ENCODE measurements at places on chromosomes 2 and 18.

DNA sequence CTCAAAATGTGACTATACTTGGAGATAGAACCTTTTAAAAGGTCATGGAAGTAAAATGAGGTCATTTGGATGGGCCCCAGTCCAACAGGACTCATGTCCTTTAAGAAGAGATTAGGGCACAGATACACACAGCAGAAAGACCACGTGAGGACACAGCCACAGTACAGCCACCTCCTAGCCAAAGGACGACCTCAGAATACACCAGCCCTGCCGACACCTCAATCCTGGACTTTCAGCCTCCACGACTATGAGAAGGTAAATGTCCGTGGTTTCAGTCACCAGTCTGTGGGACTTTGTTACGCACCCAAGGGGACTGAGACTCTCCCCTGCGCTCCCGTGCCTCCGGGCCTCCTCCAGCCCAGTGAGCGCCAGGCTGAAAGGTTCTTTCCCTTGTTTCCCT lies 30.2 kb upstream of the HPCAL1 start:
- DNase-seq = no peak

DNA sequence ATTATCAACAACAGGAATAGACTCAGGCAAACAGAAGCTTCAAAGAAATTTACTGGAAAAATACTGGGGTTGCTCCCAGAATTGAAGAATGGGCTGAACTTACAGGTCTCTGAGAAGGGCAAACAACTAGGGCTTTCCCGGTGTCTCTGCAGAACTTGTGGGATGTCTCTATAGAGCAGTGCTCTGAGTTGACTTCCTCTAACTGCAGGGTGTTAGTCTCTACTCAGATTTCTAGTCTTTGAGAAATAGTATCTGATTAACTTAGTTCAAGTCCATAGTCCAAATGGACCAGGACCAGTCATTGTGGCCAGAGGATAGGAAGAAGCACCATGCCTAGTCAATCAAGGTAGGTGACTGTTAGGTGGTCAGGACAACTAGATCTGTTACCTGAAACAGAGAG lies 45.8 kb downstream of the LIMS1 start:
- no peak for DNase-seq

DNA sequence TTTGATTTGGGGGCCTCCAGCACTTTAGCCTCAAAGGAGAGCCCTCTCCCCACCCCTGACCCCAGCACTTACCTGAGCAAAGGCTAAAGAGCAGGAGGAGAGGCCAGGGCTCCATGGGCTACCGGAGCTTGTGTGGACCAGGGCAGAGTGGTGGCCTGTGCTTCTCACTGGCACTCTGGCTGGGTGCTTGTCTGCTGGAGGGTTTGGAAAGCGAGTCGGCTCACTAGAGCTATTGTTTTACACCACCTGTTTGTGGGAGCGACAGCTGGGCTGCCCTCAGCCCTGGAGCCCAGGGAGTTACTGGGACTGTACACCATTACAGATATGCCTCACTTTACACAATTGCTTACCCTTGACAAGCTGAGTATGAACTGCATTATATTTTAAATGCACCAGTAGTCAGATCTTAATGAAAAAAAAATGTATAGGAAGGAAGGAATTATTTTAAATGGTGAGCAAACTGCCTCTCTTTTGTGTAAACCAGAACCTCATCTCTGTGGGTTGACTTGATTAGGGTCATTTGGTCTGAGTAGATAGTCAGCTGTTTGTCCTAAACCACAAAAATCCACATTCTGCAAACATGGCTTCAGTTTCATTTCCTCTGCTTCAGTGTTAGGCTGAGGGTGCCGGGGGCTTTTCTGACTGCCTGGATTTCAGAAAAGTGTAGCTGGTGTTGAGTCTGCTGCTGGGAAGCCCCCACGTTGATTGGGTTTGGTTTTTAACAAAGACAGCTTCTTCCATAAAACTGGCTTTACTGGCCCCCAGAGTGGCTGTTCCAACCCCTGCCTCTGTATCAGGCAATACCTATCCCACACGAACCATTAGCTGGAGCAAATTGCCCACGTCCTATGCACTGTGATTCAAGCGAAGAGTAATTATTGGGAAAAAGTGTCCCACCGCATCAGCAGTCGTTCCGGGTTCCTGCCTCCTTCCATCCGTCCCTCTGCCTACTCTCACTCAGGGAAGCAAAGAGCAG lies at the start of gene CHRNA1:
Gene CHRNA1, minus strand, starts transcription at position 193 of the 976 bp plus-strand sequence. Its CDS starts 78 bp downstream, at position 115.
- no peak for DNase-seq

DNA sequence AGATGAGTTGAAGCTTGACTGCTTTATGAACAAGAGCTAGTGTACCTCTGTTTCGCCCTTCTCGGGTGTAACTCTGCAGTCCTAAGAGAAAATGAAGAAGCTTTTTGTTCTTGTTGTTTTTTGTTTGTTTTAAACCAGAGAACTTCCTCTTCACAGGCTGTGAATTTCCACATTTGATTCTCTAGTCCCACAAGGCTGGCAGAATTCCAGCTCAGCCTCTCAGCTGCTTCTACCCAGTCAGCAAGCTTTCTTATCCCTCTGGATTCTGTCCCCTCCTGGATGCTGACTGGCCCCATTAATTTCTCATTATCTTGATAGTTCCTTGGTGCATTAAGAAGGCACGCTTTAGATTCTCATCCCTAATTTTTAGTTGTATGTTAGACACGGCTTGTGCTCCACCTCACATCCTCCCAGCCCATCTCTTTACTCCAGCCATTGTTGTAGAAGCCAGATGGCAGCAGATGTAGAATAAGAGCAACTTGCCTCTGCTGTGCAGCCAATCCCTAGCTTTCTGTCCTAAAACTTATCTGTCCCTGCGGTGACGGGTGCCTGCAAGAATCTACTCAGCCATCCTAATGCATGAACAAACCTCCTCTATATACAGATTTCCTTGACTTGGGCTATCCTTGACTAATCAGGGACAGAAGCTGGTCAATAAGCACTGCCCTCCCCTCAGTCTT lies 12.3 kb upstream of the RESP18 start:
- DNase-seq = no peak

GRCh38 chr2:206800506-206801417 lies 35.4 kb downstream of the FASTKD2 start:
- no peak for DNase-seq

GRCh38 chr2:65432227-65433190 lies at the start of gene SPRED2:
Gene SPRED2 (minus strand): TSS chr2:65432599. CDS start chr2:65431987, 612 bp downstream.
- DNase-seq = no peak

DNA sequence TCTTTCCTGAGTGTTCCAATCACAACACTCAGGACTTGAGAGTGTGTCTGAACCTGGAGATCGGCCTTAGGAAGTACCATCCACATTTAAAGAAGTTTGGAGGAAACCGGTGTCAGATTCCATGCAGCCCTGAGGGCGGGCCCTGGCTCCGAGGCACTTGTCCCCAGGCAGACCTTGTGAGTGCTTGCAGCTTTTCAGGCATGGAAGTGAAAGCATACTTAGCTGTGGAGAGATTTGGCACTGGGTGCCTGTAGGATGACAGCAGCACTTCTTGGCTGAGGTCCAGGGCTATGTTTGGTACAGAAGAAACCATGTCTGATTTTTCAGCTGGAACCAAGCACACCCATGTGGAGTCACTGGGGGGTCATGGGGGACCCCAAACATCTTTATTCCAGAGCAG lies 230.8 kb downstream of the SEPTIN10 start:
- DNase-seq = no peak

- DNase-seq = no peak
Measured at GRCh38 chr2:238294393-238295143, 6.2 kb upstream of the PER2 start.

DNA sequence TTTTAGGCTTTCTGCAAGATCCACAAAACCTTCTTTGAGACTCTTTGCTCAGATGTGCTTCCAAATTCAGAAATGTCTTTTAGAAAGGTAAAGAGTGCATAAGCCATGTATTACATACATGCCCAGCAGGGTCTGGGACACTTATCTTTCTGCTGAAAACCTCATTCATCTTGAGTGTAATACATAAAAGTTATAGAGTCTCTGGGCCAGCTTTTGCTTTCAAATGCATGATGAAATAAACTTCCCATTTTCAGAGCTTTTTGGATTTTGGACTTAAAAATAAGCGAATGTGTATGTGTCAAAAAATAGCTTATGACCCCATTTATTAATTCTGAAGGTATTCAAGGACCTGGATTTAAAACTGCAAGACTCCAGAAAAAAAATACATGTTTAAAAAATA lies 8.0 kb downstream of the CYRIA start:
- DNase-seq = no peak

DNA sequence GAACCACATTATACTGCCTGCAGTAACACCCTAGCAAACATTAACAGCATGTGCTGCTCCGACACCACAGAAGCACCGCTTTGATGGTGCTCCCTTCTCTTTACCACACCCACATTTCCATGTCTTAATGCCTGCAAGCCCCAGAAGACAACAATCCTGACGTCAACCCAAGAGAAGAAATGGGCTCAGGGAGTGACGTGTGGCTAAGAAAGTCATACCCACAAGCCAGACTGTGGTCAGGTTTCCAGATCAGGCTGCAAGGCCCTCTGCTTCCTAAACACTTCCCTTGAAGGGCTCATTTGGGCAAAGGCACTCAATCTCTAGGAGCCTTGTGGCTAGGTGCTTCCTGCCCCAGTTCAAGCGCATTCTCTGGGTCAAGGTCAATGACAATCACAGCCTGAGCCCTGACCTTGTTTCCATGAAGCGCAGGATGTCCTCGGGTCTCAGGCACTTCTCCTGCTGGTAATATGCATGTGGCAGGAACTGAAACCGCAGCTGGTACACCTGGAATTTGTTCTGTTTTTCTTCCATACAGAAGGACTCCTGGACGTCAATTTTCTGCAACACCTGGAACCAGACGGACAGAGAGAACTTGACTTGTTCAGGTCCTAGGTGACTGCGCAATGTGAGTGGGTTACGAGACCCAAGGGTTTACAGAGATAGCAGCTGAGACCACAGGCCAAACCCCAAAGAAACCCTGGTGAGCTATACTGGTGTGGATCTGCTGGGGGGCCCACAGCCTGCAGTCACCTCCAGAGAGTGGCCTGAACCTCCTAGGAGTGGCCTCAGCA lies 67.2 kb downstream of the POLR1A start:
- DNase-seq = peak; percentile 34

- no peak for DNase-seq
Measured at GRCh38 chr18:59996370-59996966, 96.7 kb downstream of the PMAIP1 start.

- DNase-seq = no peak
Measured at GRCh38 chr18:22682720-22683119, 250.4 kb upstream of the RBBP8 start.

GRCh38 chr2:114156366-114157056 lies 266.6 kb downstream of the ACTR3 start:
- no peak for DNase-seq

DNA sequence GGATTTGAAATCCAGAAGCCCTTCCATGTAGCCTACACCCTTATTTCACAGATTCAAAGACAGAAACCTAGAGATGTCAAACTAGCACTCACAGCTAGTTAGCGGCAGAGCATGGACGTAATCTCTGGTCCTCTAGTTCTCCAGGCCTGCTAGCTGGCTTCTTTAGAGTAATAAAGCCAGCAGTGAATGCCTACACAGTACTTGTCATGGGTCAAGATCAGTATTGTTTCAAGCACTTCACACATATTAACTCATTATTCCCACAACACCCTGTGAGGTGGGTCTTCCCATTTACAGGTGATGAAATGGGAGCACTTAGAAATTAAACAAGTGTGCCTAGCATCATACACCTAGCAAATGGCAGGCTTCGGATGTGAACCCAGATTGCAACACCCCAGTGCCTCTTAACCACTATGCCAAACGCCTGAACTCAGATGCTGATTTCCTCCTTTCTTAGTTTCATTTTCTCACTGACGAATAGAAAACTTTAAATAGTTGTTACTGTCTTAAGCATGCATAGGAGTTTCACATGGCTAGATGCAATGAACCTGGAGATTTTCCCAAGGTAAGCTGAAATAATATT lies 14.5 kb upstream of the ZBTB14 start:
- DNase-seq = no peak

DNA sequence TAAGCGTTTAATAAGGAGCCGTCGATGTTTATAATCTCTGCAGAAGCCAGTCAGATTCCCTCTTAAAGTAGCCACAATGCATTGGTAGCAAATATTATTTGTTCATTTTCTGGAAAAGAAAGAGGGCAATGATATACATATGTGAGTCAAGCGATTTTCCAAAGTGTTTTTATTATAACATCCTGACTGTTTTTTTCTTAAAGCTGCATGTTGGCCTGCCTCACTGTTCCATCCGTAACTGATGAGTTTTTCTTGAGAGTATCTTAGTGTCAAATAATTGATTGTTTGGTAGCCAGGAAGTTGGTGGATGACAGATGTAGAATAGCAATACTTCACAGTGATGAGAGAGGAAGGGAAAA lies 3.7 kb downstream of the TSHZ1 start:
- DNase-seq = no peak

DNA sequence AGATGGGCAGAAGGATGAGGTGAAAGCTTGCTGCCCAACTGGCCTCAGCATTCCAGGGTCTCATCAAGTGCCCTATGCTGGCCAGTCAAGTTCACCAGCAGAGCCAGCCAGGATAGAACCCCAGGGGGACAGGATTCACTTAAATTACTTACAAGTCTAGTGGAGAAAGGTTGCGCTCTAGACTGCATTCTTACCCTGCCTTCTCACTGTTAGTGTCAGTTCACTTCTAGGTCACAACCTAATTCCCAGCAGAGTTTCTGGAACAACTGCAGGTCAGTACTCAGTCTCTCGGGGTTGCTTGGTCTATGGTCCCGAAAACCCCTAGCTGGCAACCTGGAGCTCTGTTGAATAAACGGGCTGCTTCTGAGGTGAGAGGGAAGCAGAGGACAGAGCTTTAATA lies 32.9 kb upstream of the GALNT14 start:
- DNase-seq = no peak

GRCh38 chr2:57934659-57935058 lies 111.9 kb upstream of the VRK2 start:
- DNase-seq = no peak

DNA sequence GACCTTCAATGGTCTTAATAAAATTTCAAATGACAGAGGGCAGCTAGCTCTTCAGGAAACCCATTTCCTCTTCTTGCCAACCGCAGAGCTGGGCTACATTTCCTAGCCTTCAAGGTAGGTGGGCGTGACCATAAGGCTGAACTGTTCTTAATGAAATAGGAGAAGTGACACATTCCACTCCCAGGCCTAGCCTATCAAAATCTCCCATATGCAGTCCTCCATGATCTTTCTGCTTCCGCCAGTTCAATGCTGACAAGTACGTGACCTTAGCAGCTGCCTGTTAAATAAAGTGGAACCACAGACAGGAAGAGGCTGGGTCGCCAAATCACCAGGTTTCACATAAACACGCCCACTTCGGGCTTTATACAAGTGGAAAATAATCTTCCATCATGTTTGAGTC lies 13.2 kb downstream of the SERPINE2 start:
- peak; percentile 51 for DNase-seq

GRCh38 chr2:198113316-198113715 lies 308.9 kb downstream of the PLCL1 start:
- no peak for DNase-seq

DNA sequence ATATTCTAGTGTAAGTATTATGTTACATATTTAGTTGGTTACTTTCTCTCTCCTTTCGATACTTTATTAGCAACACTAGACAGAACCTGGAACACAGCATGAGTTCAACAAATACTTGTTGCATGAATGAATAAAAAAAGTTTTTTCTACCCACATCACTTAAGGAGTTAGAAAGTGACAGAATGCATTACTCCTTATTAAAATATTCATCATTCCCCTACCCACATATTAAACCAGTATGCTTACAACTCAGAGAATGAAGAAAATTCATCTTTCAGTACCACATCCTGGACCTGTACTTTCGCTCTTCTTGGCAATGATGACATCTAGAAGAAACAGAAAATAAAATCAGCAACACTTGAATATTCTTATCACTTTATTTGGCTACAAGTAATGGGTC lies 6.0 kb downstream of the SRBD1 start:
- no peak for DNase-seq
